HCEC 1CT (cell line): ENCODE measurements at places on chromosomes 1 and 21.

DNA sequence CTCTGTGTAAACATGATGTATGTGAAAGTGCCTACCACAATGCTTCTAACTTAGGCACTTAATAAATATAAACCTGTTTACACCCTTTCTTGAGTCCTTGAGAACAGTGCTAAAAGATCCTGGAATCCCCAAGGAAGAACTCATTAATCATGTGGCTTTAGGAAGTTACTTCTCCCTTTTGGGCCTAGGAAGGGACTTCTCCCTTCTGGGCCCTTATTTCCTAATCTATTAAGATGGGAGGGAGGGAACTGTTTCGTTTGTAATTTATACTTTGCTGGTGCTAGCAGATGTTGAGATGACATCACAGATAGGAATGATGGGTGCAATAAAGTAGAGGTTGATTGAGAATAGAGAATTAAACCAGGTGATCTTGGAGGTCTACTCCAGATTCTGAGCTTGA is 1.2 kb downstream of the BTF3L4 start:
- peak; percentile 20 for DNase-seq

DNA sequence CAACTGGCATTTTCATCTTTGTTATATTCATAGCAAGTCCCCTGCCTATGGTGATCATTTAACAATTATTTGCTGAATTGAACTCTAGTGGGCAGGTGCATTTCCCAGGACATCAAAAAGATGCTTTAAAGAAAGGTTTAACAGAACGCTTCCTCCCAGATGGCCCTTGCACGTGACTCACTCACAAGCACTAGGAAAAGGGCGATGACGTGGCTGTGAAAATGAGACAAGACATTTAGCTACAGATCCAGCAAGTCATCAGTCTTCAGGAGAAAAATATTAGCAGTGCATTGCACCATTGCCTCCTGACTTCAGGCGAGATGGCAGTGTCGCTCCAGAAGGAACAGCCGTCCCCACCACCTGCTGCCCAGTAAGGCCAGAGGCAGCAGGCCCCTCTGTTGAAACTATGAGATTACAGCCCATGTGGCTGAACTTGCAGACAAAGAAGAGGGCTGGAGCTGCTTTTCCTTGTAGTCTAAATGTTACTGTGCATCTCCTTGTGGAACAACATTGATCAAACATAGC is 37.2 kb downstream of the DSCAM start:
- DNase-seq: no peak

DNA sequence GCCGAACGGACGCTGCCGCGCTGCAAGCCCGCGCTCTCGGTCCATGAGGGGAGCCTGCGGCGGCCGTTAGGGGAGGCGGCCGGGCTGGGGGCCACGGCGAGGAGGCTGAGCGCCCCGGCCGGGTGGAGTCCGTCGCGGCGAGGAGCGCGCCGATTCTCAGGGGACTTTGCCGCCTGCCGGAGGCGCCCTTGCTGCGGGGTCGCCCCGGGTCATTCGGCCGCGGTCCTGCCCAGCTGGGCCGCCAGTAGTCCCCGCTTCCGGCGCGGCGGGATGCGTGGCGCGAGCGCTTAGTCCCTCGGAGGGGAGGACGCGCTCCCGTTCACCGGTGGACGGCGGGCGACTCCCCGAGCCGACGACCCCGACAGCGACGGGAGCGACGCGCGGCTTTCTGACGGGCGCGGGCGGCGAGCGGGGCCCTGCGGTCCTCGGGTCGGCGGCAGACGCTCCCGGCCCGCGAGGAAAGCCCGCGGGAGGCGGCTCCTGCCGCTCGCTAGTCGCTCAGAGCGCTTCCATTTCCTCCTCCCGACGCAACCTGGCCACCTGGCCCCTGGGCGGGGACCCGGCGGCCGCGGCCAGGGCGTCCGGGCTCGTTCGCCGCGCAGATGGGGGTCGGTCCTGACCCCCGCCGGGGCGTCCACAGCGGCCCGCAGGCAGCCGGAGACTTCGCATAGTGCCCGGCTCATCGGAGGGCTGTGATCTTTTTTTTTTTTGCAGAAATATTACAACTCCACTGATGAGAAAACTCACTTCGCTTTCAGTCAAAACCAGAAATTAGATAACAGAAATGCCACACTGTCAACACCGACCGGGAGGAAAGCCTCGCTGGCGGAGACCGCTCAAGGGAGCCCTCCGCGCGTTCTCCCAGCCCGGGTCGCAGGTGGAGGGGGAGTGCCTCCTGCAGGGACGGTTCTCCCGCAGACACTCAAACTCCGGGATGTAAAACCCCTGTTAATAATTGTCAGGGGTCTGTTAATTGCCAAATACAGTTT is 641 bp upstream of the ZBTB21 start:
- peak; percentile 24 for DNase-seq

GRCh38 chr21:24372506-24372905 is 1234.8 kb downstream of the MRPL39 start:
- no peak for DNase-seq

- DNase-seq: no peak
Measured at GRCh38 chr1:20115479-20115878, 3.9 kb downstream of the PLA2G2D start.

DNA sequence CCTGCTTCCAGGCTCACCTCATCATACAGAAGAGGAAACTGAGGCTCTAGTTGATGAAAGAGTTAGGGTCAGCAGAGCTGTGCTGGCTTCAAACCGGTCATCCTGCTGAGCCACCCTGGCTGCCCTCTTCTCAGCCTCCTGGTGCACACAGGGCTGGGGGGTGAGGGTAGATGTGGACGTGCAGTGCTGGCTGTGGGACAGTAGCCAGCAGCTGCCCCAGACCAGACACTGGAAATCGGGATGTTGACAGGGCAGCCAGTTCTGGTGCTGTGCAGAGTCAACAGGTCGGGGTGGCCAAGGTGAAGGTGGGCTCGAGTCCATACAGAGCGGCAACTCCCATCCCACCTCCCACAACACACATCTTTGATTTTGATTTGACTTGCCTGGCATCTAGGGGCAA is 1.5 kb upstream of the CLCNKA start:
- DNase-seq: no peak

- no peak for DNase-seq
Measured at GRCh38 chr21:41802198-41802584, 35.3 kb upstream of the RIPK4 start.

DNA sequence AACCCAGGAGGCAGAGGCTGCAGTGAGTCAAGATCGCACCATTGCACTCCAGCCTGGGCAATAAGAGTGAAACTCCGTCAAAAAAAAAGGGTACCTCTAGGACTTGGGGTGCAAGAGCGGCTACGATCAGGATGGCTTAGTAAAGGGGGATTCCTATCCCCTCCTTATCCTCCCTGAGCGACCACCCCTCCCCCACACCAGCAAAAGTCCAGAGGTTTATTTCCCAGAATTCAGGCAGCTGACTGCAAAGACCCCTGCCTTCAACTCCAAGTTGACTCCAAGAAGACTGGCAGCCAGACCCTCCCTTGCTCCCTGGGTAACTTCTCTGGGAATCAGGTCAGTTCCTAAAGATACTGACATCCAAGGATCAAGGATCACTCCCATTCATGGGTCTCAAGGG is 12.4 kb upstream of the PRDM16 start:
- DNase-seq: no peak

GRCh38 chr1:228346731-228347130 is 59.9 kb downstream of the TRIM11 start:
- no peak for DNase-seq

DNA sequence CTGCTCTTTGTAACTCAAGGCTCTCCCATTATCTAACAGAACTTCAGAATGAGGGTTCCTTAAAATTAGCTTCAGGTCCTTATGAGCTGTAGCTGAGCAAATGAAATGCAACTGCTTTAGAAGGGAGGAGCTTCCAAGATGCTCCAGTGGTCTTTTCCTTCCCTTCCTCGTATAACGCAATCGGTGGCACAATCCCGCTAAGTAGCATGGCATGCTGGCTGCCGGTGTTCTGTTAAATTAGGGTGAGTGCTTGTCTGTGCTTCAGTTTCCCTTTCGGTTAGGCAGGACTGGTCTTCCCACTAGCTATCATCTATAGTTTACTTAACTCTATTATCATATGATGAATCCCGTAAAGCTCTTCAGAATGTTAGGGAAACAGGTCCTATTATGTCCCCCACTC is 917 bp downstream of the KIAA0040 start:
- DNase-seq: no peak

DNA sequence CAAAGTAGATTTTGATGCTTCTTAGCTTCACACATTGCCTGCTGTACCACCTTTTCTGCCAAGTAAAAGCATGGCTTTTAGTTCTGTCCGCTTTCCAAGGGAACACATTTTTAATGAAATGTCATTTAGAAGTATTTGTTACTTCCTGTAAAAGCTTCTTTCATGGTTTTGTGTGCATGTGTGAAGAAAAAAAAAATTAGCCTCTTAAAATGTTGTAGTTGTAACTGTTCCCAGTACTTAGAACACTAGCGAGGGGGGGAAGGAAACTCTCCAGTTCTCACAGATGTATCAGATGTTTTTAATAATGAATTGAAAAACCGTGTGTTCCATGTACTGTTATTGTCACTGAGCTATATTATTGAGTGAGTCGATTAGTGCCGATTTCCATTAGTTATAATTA is 568.3 kb upstream of the ADGRL2 start:
- no peak for DNase-seq

GRCh38 chr21:35178827-35179226 is 129.7 kb upstream of the RUNX1 start:
- peak; percentile 77 for DNase-seq

- peak; percentile 24 for DNase-seq
Measured at GRCh38 chr1:97186381-97186780, 464.8 kb downstream of the PTBP2 start.

GRCh38 chr1:234848972-234849649 is 239.1 kb upstream of the IRF2BP2 start:
- DNase-seq: peak; percentile 24

DNA sequence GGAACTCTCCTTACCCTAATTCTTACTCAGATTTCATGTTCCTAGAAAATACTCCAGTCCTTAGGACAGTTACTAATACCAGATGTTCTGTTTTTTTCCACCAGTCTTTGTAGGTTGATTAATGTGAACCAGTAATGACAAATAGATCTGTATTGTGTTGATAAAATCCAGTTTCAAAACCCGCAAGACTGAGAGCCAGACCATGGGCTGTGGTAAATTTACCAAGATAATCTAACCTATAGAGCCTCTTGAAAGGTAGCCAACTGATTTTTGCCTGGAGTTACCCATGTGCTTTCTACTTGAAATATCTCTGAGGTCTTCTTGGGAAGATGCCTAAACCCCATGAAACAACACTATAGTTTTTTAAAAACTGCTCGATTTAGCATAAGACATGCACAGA is 46.5 kb upstream of the CDC7 start:
- DNase-seq: no peak

GRCh38 chr1:31108861-31109260 is 43.3 kb upstream of the PUM1 start:
- no peak for DNase-seq

DNA sequence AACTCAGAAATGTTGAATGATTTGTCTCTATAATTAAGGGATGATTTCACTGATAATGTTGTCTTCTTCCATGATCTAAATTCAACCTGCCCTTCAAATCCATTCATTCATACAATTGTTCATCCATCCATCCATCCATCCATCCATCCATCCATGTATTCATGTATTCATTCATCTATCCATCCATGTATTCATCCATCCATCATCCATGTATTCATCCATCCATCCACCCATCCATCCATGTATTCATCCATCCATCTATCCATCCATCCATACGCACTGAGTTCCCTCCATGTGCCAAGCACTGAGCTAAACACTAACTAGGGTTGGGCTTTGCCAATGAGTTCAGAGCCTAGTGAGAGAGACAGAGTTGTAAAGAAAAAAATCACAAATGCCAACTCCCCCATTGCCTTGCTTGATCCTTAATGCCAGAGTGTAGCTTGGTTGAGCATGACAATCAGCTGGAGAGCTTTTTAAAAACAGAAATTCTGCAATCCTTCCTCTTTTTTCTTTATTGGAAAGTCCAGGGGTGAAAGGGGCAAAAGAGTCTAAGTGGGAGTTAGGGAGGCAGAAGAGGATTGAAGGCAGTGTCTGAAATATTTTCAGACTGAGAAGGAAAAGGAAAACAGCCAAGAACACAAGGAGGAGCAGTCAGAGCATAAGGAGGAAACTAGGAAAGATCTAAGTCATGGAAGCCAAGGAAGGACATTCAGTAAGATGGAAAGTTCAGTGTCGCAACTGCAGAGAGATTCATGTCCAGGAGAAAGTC is 92.4 kb upstream of the ERG start:
- DNase-seq: no peak

GRCh38 chr1:211267204-211267857 is 8.2 kb downstream of the RCOR3 start:
- no peak for DNase-seq

DNA sequence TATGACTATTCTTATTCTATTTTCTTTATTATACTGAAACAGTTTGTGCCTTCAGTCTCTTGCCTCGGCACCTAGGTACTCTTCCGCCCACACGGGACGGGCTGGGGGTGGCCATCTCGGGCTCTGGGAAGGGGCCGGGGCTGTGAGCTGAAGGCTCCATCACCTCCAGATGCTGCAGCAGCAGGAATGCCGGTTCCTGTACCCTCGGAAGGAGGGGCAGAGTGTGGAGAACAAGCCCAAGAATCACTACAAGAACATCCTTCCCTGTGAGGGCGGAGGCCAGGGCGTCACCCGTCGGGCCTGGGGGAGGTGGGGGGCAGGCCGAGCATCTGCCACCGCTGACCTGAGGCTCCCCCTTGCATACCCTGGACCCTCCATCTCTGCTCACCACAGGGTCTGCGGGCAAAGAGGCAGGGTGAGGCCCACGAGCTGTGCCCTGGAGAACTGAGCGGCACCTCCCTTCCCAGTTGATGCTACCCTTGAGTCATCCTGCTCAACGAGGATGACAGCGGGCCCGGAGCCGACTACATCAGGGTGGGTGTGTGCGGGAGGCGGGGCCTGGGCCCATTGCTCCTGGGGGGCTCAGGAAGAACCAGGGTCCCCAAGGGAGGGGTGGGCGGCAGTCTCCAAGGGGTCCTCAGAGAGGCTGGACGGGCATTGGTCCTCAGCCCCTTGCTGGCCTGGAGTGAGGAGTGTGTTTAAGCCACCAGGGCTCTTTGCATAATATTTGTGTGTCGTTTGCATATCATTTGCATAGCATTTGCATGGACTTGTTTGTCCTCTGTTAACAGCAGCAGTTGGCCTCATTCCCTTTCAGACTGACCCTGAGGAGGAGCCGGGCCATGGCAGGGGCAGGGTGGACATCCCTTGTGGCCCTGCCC is 7.5 kb downstream of the RNF223 start:
- DNase-seq: no peak

- DNase-seq: no peak
Measured at GRCh38 chr1:28909198-28909597, 5.2 kb upstream of the EPB41 start.

- no peak for DNase-seq
Measured at GRCh38 chr21:24577301-24577700, 1030.0 kb downstream of the MRPL39 start.

GRCh38 chr1:34828611-34829010 is 30.9 kb downstream of the SMIM12 start:
- no peak for DNase-seq

GRCh38 chr1:226351709-226352108 is 42.7 kb upstream of the LIN9 start:
- DNase-seq: no peak

DNA sequence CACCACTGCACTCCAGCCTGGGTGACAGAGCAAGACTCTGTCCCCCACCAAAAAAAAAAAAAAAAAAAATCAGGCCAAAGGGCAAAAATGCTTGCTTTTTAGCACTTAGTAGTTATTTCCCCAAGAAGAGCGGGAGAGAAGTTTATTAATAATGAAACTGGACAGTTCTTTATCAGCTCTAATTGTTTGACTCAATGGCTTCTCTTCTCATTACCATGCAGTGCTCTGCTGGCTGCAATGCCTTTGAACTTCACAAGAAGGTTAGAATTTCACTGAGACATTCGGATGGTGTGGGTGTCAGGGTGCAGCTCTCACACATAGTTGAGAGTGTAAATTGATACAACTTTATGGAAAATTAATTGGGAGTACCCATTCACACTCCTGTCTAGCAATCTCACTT is 63.7 kb downstream of the EDARADD start:
- DNase-seq: no peak
